Heart right ventricle (tissue), 16 donors: ENCODE measurements at places on chromosomes 7 and 10. TPM values are rescaled to one million over a fixed set of nuclear protein-coding genes. Genes with fewer than 3 reads are reported as not detected.

NPC1L1 gene
- 0.07 TPM for total RNA-seq

PDZD7 gene
- 0.19 TPM for total RNA-seq

DNA sequence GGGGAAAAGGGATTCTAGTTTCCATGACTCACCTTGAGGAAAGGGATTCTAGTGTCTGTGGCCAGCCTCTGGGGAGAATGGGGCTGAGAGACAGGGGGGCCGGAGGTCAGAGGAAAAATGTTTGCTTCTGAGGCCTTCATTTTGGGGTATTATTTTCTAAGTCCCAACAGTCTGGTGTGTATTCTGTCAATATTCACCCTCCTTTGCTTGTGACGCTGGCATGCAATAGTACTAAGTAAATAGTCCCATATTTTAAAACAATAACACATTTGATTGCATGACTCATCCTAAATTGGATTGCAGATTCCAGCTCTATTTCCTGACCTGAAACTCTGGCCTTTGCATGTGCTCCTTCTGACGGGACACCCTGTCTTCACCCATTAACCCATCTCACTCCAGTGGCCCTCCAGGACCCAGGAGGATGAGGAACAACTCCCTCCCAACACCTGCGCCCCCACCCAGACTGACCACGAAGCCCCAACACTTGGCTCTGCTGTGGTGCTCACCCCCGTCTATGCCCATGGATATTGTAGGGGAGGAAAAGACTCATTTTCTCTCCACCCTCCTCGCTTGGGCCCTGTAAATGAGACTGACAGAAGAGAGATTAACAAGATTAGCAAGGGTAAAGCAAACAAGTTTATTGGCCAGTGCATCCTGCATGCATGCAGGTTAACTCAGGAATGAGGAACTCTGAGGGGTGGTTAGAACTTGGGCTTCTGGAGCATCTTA lies 495.6 kb upstream of the KLF6 start:
- DNase-seq: no peak

GRCh38 chr7:132965951-132966350 lies 115.9 kb downstream of the CHCHD3 start:
- no peak for DNase-seq

- no peak for DNase-seq
Measured at GRCh38 chr7:113122744-113123143, 4.4 kb upstream of the SMIM30 start.

- DNase-seq: no peak
Measured at GRCh38 chr10:108598320-108598695, 1325.0 kb downstream of the XPNPEP1 start.
